Stimulated activated CD4-positive, alpha-beta T cell treated with anti-CD3 and anti-CD28 coated beads, Interleukin-1b, Interleukin-23, amount 100 ng/mL, for 48 hours (primary cell): ENCODE measurements at places on chromosomes 12 and 14.

- DNase-seq = no peak
These were observed 279.8 kb upstream of the DIO2 start for GRCh38 chr14:80491131-80491530.

DNA sequence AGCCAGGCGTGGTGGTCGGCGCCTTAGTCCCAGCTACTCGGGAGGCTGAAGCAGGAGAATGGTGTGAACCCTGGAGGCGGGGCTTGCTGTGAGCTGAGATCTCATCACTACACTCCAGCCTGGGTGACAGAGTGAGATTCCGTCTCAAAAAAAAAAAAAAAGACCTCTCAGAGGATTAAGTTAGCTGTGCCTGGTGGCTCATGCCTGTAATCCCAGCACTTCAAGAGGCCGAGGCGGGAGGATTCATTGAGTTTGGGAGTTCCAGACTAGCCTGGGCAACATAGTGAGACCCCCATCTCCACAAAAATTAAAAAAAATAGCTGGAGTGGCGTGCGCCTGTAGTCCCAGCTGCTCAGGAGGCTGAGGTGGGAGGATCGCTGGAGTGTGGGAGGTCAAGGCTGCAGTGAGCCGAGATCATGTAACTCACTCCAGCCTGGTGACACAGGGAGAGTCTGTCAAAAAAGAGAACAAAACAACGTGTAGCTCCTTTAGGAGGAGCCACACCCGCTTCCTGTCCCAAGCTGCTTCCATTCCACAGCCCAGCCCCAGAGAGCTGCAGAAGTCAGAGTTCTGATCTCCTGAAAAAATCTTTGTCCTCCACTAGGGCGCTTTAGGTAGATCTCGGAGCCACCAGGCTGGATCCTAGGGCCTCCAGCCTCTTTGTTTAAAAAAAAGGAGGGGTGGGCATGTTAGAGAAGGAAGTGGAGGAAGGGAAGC lies 11.5 kb upstream of the ULK1 start:
- no peak for DNase-seq

GRCh38 chr12:6233121-6233971 lies 33.1 kb downstream of the CD9 start:
- DNase-seq = no peak

DNA sequence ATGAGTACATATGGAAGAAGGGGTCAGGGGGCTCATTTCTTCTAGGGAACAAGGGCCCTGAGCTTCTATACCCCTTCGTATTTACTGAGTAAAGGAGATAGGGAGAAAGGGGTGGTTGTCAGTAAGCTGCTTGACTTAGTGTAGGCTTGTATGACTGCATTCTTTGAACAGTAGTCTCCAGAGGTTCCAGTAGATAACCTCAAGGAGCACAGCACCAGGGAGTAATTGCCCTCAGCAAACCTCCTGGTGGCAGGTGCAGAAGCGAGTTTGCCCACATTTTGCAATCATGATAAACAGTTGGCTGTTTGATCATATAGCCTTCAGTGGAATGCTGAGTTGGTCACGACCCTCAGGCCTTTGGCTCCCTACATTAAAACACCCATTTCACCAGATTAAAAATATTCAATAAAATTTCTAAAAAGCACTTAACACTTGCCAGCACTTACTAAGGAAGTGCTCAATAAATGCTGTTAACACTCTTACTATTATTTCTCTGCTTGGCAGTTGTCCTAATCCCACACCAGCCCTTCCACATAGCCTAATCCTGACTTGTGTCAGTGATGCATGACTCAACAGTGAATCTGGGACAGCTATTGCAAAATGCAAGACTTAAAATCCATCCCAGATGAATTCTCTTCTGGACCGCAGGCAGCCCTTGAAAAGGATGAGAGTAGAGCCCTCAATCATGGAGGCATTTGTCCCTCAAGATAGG lies 3.7 kb upstream of the DHRS4L2 start:
- DNase-seq = no peak

DNA sequence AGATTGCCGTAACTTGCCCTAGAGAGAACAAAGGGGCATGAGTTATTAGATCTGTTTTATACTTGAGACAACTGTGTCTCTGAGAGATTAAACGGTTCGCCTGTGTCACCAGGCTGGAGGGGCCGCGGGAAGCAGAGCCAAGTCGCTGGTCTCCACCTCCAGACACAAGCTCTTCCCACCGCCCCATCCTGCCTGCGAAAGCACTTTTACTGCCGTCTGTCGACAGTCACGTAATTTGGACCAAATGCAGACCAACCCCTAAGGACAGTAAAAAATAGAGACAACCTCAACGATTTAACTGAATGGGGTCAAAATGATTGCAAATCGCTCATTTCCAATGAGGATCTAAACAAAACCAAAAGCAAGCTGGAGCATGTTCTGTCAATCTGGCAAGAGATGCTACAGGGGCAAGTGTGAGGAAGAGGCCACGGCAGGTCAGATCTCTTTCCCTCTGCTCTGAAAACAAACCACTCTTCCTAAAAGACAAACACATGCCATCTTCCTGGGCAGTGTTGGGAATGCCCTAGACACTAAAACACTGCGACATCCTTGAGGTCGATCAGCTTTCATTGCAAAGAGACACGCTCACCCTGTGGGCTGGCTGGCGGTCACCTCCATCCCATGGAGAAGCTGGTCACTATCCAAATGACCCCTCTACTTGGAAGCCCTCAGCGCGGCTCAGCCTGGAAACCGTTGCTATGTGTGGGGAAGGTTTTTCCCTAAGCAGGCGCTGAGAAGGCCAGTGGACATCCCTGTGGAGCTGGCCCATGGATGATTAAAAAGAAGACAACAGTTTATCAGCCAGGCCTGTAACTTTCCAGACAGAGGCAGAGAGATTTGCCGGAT lies 17.1 kb downstream of the GSC start:
- no peak for DNase-seq

GRCh38 chr12:11307143-11307542 lies 3.1 kb downstream of the PRB4 start:
- no peak for DNase-seq

- DNase-seq = no peak
These were observed 228.0 kb downstream of the MON2 start for GRCh38 chr12:62694632-62695031.

- DNase-seq = peak; percentile 77
These were observed 58.9 kb downstream of the FBXO34 start for GRCh38 chr14:55329999-55330710.

DNA sequence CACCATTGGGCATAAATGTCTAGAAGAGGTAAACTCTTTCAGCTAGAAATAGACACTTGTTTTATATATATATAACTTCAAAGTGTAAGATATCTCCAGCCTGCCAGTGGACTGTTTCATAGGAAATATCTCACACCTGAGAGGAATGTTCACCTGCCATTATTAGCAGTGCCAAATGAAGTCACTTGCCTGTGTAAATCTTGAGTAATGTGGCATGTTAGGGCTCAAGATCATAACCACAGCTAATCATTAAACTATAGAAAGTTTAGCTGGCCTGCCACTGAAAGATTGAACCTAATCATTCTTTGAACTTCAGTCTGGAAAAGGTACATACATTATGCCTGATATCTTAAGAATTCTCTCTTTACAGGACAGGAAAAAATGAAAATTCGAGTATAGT lies 25.5 kb upstream of the KCNJ8 start:
- DNase-seq = no peak

GRCh38 chr14:91464615-91465205 lies 45.4 kb downstream of the PPP4R3A start:
- DNase-seq = no peak

DNA sequence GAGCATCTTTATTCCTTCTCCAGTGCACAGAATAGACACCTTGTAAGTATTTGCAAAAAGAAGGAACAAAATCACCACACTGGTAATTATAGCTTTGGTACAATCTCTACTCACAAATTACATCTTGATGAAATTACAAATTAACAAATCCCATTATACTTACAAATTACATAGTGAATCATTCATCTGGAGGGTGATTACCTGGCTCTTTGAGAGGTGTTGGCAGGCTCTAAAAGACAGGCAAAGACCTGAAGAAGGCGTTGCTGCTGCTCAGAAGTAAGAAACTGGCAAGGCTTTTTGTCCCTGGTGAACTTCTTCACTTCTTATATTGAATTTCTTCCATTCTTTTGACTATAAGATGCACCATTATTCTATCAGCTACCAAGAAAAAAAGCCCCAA lies 21.7 kb upstream of the LMNTD1 start:
- no peak for DNase-seq

DNA sequence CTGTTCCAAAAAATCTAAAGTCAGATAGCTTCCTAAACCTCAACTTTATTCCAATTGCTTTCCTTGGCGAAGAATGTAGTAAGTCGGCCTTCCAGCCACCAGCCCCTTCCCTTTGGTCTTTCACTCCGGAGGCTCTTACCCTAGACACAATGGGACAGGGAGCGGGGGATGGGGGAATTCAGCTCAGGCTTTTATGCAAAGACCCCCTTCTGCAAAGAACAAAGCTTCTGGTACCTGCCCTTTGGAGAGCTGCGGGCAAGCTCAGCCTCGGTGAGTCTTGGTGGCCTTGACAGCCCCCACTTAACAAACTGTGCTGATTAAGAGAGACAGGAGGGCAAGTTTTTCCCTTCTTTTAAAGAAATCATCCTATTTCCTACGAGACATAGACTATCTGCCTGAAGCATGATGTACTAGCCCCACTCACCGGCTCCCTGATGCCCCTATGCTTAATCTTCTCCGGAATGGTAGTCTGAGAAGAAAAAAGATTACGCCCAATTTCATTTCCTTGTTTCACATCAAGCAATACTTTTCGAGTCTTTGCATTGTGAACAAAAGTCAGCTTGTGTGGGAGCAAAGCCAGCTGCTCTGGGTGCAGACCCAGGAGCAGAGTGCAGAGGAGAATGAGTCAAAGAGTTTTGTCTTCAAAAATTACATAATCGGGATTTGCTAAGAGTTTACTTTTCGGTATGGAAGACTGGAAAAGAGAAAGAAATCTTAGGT lies 1.5 kb upstream of the NANOG start:
- DNase-seq = no peak

DNA sequence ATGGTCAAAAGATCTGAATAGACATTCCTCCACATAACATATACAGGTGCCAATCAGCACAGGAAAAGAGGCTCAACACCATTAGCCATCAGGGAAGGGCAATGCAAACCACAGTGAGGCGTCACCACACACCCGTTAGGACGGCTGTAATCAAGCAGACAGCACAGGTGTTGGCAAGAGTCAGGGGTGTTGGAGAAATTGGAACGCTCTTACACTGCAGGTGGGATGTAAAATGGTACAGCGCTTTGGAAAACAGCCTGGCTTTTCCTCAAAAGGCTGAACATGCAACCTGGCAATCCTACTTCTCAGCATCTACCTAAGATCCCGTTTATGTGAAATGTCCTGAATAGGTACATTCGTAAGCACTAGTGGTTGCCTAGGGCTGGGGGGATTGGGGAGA lies 21.5 kb upstream of the MMP17 start:
- DNase-seq = no peak

GRCh38 chr12:31089072-31089471 lies 15.4 kb downstream of the DDX11 start:
- DNase-seq = no peak

GRCh38 chr12:39354955-39355354 lies 88.0 kb downstream of the KIF21A start:
- no peak for DNase-seq

- DNase-seq = no peak
These were observed 18.6 kb downstream of the LRTM2 start for GRCh38 chr12:1838994-1839365.

GRCh38 chr14:104339829-104340228 lies 201.4 kb downstream of the KIF26A start:
- no peak for DNase-seq

DNA sequence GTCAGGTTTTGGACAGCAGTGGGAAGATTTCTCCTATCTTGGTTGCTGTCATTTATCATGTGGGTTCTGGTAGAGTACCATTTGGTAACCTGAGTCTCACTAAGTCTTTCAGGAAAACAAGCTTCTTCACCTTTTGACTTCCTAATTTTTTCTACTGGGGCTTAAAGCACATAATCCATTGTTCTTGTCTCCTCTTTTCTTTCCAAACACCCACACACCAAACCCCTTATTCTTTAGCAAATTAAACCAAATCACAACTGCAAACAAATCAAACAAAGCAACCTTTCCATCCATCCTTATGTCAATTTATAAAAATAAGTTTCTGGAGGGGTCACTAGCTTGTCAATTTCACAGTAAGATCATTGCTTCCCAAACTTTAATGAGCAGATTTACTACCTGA lies 84.1 kb downstream of the ATP23 start:
- DNase-seq = no peak

DNA sequence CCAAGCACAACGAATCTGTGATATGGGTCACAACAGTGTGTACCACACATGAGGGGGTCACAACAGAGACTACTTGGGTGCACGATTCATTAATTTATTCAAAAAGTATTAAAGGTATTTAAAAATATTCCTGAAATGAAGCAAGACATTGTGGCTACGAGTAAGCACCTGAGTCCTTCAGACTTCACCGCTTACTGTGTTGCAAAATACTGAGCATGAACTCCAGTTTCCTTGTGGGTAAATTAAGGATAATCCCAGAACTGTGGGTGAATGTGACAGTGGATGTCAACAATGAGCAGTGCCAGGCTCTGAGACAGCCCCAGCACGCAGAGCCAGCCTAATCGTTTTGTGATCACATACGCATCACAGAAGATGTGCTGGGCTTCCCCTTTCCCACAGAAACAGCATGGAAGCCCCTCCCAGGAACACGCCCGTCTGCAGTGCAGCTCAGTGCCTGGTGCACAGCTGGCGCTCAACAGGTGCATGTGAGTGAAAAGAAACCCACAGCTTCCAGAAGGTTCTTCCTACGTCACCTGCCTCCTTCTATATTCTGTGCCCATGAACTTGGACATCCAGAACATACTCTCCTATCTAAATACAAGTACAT lies 29.1 kb downstream of the CDC42BPB start:
- no peak for DNase-seq

GRCh38 chr12:130369816-130370215 lies 32.1 kb downstream of the PIWIL1 start:
- DNase-seq = no peak

- DNase-seq = no peak
These were observed 185.8 kb downstream of the DUSP6 start for GRCh38 chr12:89166525-89166934.

GRCh38 chr14:78319887-78320635 lies 149.9 kb downstream of the NRXN3 start:
- no peak for DNase-seq

DNA sequence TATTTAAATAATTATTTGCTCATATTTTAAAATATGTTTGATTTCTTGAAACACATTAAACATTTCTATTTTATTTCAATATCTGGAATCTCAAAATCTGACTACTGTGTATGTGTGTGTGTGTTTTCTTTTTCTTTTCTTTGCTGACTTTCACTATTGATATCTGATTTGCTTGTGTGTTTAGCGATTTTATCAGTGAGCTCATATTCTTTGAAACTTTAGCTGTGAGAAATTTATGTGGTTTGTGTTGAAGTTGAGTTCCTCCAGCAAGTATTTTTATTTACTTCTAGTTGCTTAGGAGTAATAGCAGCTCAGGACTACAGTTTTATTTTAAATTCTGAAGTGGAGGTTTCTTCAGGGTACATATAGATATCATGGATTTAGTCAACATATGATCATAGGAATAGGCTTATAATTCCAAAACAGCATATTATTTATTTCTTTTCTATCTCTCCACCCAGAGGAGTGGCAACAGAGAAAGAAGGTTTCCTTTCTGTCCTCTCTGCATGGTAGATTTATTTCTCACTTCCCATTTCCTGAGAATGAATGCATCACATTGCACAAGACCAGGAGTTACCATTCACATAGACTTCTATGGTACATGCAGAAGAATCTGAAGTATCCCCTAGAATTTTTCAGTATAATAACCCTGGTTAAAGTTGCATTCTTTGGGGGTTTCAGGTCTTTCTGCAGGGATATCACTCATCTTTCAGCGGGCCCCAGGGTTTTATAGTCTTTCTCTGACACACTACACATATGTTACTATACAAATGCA lies 60.5 kb downstream of the PTPRQ start:
- no peak for DNase-seq

GRCh38 chr12:79206871-79207270 lies 342.3 kb downstream of the SYT1 start:
- DNase-seq = no peak
